ENCODE measurements at places on chromosomes 11 and 22.

- DNase-seq: no peak
Observed at GRCh38 chr11:82229341-82229740, 504.3 kb downstream of the FAM181B start.

DNA sequence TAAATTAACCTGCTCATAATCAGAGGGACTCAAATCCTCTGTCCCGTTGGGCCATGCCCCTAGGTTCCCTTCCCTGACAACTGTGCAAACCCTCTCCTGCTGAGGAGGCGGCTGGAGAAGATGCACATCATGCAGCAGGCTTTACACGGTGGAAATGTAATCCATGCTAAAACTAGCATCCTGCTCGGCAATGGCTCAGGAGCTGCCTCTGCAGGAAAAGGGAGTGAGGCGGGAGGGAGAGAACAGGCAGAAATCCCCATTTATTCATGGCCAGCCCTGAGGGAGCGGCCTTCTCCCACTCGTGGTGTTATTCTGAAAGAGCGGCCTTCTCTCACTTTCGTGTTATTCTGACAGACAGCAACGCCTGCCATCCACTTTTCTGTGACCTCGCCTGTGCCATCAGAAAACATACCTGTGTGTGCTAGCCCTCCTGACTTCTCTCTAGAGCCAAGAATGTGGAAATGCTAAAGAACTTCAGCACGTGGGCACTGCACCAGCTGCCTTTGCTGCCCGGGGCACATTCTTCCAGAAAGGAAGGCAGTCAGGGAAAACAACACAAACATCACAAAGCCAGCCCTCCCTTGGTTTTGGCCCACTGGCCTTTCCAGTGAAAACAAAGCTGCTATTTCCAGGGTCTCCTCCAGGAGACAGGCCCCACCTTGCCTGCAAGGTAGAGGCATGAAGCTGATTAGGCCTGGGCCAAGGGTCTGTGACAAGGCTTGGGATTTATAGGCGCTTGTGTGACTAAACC is 62.9 kb upstream of the BID start:
- no peak for DNase-seq

- DNase-seq: no peak
Observed at GRCh38 chr11:82225930-82226329, 507.7 kb downstream of the FAM181B start.

DNA sequence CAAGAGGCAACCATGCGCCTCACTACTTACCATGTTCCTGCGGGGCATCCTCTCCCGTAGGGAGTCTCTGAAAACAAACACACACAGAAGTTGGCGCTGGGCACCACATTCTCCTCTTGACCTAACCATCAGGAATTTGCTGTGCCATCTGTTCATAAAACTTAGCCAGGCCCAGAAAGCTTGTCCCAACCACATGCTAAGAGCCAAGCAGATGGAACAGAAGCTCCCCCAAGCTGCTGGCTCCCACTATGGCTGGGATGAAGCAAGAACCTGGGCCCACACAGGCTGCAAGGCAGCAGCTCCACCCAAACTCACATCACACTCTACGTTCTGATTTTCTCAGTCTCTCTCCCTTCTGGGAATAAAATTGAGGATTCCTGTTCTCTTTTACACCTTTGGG is 17.4 kb downstream of the HPS4 start:
- no peak for DNase-seq

DNA sequence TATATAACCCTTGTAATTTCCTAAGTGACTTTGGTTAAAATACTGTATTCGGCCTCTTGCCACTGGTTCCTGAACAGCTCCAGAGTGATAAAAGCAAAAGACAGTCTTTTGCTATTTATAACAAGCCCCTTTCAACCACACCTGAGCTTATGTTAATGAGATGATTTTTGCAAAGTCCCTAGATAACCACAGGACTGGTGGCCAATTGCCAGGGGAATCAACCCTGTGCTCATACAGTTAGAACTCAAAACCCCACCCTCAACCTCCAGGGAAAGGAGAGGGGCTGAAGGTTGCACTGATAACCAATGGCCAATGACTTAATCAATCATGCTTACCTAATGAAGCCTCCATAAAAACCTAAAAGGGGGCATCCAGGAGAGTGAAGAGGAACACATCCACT is 77.9 kb downstream of the SIK3 start:
- DNase-seq: no peak

DNA sequence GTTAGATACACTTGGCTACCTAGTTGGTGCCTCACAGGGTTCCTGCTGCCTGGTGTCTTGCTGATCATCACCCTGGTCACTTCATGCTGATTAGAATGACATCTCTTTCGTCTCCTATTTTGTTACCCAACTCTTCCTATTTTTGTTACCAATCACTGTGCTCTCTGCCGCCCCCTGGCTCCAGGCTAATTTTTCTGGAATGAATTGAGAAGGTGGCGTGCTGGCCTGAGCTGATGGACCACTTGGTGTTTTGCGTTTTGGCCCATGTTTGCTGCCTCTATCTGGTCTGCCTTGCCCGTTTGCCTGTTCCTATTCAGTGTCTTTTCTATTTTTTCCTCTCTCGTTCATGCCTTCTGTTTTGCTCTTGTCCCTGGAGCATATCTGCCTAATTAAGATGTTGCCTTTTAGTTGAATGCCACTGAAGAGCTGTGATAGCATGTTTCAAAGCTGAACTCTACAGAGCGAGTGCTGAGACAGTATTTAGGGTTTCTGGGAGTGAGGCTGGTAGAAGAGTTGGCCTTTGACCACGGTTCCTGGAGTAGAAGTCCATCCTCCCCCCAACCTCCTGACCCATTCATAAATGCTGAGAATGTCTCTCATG is 5.9 kb upstream of the ATF4 start:
- DNase-seq: no peak
